ENCODE measurements at places on chromosomes 4 and X.

- no peak for DNase-seq
Observed at GRCh38 chr4:69576251-69576877, 63.1 kb downstream of the UGT2A2 start.

GRCh38 chrX:150161193-150161592 lies 201.9 kb upstream of the MAMLD1 start:
- DNase-seq, result no peak

GRCh38 chr4:3320361-3321023 lies 27.7 kb downstream of the RGS12 start:
- no peak for DNase-seq

- peak; percentile 69 for DNase-seq
Observed at GRCh38 chr4:180664766-180665368, 1578.3 kb upstream of the TENM3 start.

DNA sequence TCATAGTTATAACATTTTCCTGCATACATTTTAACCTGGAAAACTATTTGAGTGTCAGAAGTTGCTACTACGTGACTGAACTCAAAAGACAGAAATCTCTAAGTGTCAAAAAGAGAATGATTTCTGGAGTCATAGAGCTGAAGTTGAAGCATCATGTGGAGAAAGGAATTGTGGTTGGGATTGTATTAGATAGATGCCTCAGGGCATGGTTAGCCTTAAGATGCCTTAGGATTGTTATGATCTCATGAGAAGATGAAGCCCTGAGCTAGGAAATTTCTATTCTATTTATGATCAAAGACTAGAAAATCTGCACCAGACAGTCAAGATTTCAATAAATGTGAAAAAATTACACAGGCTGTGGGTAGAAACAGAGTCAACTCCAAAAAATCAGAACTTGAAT lies 20.2 kb downstream of the EPGN start:
- DNase-seq, result no peak

- no peak for DNase-seq
Observed at GRCh38 chr4:126375462-126376054, 1060.8 kb downstream of the FAT4 start.
